ENCODE measurements at places on chromosomes 4 and X. TPM values are rescaled to one million over a fixed set of nuclear protein-coding genes. Genes with fewer than 3 reads are reported as not detected.

DUSP21 gene
- not detected for total RNA-seq

RBMXL3 gene
- not detected for total RNA-seq

CSN1S1 gene
- total RNA-seq = not detected

BGN gene
- not detected for total RNA-seq

FOXP3 gene
- 14.2 TPM for total RNA-seq

NXF2B gene
- total RNA-seq = not detected

FMR1NB gene
- not detected for total RNA-seq

FAM47E gene
- not detected for total RNA-seq

DDX53 gene
- total RNA-seq = not detected

DNA sequence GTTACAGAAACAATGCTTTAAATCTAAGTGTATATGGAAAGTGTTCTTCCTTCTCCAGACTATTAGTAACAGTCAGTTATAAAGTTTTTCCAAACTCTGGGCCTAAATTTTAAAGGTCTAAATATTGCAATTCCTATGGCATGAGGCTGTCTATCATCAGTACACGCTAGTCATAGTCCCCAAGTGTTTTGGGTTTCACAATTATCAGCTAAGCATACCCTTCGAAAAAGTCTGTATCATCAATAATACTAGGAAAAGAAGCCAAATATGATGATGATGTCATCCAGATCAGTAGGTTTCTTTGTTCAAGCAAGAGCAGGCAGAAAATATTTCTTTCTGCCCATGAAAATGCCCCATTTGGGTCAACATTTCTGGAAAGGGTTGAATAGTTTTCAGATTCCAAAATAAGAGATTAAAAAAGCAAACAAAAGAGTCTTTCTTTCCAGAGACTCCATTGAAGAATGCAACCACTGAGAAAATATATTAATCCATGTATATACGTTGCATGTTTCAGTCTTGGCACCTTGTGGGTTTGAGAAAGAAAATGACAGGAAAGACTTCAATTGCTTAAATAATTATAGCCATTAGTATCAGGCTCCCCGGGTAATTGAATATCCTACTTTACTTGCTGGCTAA lies 173.8 kb downstream of the CAMK2D start:
- no peak overlapping the region for H3K27ac ChIP-seq
- H3K36me3 ChIP-seq = peaks cover 30% of the 10 kb centered on the region
- H3K4me1 ChIP-seq = peaks cover 29% of the 10 kb centered on the region
- no peaks in the 10 kb centered on the region for H3K27me3 ChIP-seq
- DNase-seq = no peak
- H3K4me3 ChIP-seq = no peak overlapping the region

DNA sequence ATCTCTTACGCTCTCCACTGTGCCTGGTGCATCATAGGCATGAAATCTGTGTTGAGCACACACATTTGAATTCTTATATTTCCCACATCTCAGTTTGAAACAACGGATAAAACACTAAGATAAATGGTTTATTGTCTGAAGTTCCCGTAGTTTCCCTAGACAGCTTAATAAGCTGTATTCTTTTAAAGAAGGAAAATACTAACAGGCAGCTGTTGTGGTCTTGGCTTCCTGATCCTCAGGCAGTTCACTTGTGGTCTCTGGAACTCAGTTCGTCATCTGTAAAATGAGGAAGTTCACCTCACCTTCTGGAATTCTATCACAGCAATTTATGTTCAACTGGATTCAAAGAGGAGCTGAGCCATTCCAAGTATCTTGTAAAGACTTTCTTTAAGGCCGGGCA lies 1805.6 kb upstream of the TENM3 start:
- no peak overlapping the region for H3K27ac ChIP-seq
- no peaks in the 10 kb centered on the region for H3K27me3 ChIP-seq
- H3K4me3 ChIP-seq = no peak overlapping the region
- no peaks in the 10 kb centered on the region for H3K36me3 ChIP-seq
- H3K4me1 ChIP-seq = no peaks in the 10 kb centered on the region

GRCh38 chr4:140351093-140352075 lies 22.1 kb upstream of the SCOC start:
- DNase-seq = no peak
- no peak overlapping the region for H3K4me3 ChIP-seq
- H3K4me1 ChIP-seq = peaks cover 4% of the 10 kb centered on the region
- peaks cover 14% of the 10 kb centered on the region for H3K27me3 ChIP-seq

- H3K4me3 ChIP-seq = no peak overlapping the region
- H3K27ac ChIP-seq = no peak overlapping the region
- H3K4me1 ChIP-seq = no peaks in the 10 kb centered on the region
- H3K36me3 ChIP-seq = no peaks in the 10 kb centered on the region
- DNase-seq = no peak
Measured at GRCh38 chrX:23548164-23548563, 119.1 kb upstream of the PRDX4 start.

- no peak overlapping the region for H3K27ac ChIP-seq
- no peak overlapping the region for H3K4me3 ChIP-seq
- peaks cover 21% of the 10 kb centered on the region for H3K4me1 ChIP-seq
Measured at GRCh38 chr4:151035328-151035727, 20.2 kb upstream of the LRBA start.

DNA sequence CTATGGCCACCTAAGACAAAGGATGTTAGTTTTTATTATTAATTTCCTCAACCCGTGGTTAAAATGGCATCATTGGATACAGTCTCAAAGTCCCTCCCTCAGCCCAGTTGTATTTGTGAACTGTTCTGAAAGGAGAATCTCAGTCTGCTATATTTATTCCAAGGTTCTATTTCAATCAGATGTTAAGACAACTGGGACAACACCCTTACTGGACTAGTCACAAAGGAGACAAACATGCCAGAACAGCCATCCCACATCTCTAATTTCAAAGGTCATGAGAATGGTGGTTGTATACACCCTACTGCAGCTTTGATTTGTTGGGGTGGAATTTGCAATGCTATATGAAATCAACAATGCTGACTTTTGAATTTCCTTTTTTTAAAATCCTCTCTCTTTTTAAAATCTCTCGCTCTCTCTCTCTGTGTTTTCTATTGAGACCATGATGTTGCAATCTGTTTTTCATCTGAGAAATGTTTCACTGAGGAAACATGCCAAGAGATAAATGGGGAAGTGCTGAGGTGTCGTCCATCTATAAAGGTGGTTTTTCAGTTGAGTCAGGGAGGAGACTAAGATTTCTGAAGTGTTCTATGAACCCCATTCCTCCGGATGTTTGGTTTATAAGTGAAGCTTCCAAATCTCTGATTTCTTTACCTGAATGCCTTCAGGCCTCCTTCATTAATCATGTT lies 201.5 kb upstream of the GATB start:
- DNase-seq = no peak
- H3K4me1 ChIP-seq = no peaks in the 10 kb centered on the region
- peaks cover 14% of the 10 kb centered on the region for H3K27me3 ChIP-seq
- H3K36me3 ChIP-seq = no peaks in the 10 kb centered on the region

DNA sequence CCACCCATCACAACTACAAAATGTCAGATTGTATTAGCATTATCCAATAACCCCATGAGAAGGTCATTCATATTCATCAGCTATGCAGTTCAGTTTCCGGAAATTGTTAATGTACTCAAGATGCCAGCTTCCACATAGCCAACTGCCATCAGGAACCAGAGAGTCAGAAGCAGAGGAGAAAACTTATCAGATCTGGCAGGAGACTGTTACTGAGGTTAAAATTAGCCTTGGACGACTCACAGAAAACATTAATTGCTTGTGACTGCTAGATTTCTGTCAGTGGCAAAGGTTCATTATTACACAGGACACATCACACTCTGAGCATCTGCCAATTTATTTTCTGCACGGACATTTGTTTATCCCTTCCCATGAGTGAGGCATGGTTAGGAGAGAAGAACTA lies 352.8 kb downstream of the DHRSX start:
- no peaks in the 10 kb centered on the region for H3K36me3 ChIP-seq
- no peaks in the 10 kb centered on the region for H3K4me1 ChIP-seq
- no peaks in the 10 kb centered on the region for H3K27me3 ChIP-seq
- H3K27ac ChIP-seq = no peak overlapping the region
- DNase-seq = no peak
- no peak overlapping the region for H3K4me3 ChIP-seq

- no peaks in the 10 kb centered on the region for H3K4me1 ChIP-seq
- no peak for DNase-seq
- H3K27ac ChIP-seq = no peak overlapping the region
- H3K4me3 ChIP-seq = no peak overlapping the region
- no peaks in the 10 kb centered on the region for H3K27me3 ChIP-seq
- no peaks in the 10 kb centered on the region for H3K36me3 ChIP-seq
Measured at GRCh38 chr4:141680060-141680459, 43.7 kb downstream of the IL15 start.

- no peak for DNase-seq
- H3K27me3 ChIP-seq = no peaks in the 10 kb centered on the region
- no peaks in the 10 kb centered on the region for H3K4me1 ChIP-seq
Measured at GRCh38 chr4:1367230-1367935, 20.4 kb downstream of the UVSSA start.

DNA sequence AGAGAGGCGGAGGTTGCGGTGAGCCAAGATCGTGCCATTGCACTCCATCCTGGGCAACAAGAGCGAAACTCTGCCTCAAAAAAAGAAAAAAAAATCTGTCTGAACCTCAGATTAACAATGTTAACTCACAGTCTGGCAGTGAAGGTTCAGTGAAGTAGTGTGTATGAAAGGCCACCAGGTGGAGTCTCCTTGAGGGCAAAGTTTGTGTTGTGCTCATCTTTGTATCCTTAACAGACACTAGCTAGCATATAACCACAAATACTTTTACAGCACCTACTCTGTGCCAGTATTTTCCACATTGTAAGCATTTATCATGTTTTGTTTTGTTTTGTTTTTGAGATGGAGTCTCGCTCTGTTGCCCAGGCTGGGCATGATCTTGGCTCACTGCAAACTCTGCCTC lies 46.0 kb upstream of the MGST2 start:
- no peak overlapping the region for H3K4me3 ChIP-seq
- no peaks in the 10 kb centered on the region for H3K36me3 ChIP-seq
- H3K27me3 ChIP-seq = peaks cover 8% of the 10 kb centered on the region
- H3K27ac ChIP-seq = no peak overlapping the region
- H3K4me1 ChIP-seq = no peaks in the 10 kb centered on the region
- peak; percentile 71 for DNase-seq

DNA sequence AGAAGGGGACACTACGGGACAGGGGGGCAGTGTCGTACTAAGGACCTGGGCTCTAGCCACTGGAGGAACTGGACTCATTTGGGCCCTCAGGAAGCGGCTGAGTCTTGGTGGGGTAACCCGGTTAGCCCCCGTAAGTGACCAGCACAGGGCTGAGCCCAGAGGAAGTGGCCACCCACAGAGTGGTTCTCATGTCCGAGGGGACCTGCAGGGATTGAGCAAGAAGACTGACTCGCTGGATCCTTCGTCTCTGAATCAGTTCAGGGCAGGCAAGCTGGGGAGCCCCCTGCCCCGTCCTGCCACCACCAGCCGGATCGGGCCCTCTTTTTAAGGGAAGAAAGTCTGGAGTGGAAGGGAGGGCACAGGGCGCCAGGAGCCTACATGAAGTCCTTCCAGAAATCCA lies 719 bp upstream of the BGN start:
- H3K4me1 ChIP-seq = no peaks in the 10 kb centered on the region
- no peaks in the 10 kb centered on the region for H3K36me3 ChIP-seq
- peaks cover 3% of the 10 kb centered on the region for H3K27me3 ChIP-seq
- DNase-seq = no peak
- H3K4me3 ChIP-seq = no peak overlapping the region

GRCh38 chr4:118417325-118417724 lies 64.5 kb upstream of the PRSS12 start:
- no peak overlapping the region for H3K27ac ChIP-seq
- no peak for DNase-seq
- H3K4me3 ChIP-seq = no peak overlapping the region
- H3K36me3 ChIP-seq = no peaks in the 10 kb centered on the region
- no peaks in the 10 kb centered on the region for H3K4me1 ChIP-seq

DNA sequence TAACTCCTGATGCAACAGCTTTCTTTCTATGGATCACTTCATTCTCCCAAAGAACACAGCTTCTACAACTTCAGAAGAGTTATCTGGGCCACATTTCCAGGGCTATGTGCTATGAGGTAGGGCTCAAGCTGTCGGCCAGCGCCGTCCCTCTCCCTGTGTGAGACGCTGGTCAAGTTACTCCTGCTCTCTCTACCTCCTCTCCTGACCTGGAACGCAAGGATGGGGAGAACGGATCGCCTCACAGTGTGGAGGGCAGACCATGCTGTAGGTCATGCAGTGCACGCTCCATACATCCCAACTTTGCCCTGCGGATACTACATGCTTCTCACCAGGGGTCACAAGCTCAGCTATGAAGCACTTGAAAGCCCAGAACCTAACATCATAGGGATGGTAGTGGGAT lies 42.4 kb downstream of the JAKMIP1 start:
- no peak overlapping the region for H3K4me3 ChIP-seq
- DNase-seq = no peak
- H3K36me3 ChIP-seq = peaks cover 5% of the 10 kb centered on the region
- H3K27me3 ChIP-seq = no peaks in the 10 kb centered on the region
- no peak overlapping the region for H3K27ac ChIP-seq
- peaks cover 22% of the 10 kb centered on the region for H3K4me1 ChIP-seq

GRCh38 chrX:114710571-114710970 lies 126.7 kb downstream of the HTR2C start:
- no peaks in the 10 kb centered on the region for H3K36me3 ChIP-seq
- H3K27ac ChIP-seq = no peak overlapping the region
- no peak for DNase-seq
- H3K4me3 ChIP-seq = no peak overlapping the region

GRCh38 chrX:150879855-150880807 lies 18.3 kb downstream of the CD99L2 start:
- H3K4me1 ChIP-seq = peaks cover 18% of the 10 kb centered on the region
- no peak overlapping the region for H3K4me3 ChIP-seq
- peak overlapping the region; percentile 72 for H3K27ac ChIP-seq
- peaks cover 11% of the 10 kb centered on the region for H3K36me3 ChIP-seq
- no peak for DNase-seq
- no peaks in the 10 kb centered on the region for H3K27me3 ChIP-seq

GRCh38 chr4:18042754-18043153 lies 21.2 kb upstream of the LCORL start:
- no peaks in the 10 kb centered on the region for H3K4me1 ChIP-seq
- no peak overlapping the region for H3K27ac ChIP-seq
- no peak for DNase-seq
- no peak overlapping the region for H3K4me3 ChIP-seq
- H3K27me3 ChIP-seq = peaks cover 24% of the 10 kb centered on the region
- no peaks in the 10 kb centered on the region for H3K36me3 ChIP-seq

DNA sequence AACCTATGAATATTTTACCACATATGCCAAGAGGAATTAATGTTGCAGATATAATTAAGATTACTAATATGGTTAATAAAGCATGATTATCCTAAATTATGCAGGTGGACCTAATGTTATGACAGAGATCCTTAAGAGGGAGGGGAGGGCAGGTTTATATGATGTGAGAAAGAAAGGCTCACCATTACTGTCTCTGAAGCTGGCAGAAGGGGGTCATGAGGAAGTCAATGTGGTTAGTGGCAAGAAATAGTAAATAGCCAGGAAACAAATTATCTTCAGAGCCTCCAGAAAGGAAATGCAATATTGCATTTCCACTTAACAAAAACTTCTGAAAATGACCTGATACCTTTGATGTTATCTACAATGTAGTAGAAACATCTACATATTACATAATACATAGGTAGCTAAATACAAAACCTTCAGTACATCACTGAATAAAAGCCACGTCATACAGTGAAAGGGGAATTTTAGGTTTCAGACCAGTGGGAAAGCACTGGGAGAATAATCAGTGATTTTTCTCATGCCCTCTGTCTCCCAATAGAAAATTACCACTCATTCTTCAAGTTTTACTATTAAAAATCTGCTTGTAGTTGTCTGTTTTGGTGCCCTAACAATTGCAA lies 609.2 kb downstream of the SPOCK3 start:
- no peaks in the 10 kb centered on the region for H3K4me1 ChIP-seq
- H3K27ac ChIP-seq = no peak overlapping the region
- no peak overlapping the region for H3K4me3 ChIP-seq
- H3K36me3 ChIP-seq = no peaks in the 10 kb centered on the region
- no peaks in the 10 kb centered on the region for H3K27me3 ChIP-seq

Measured in activated CD4-positive, alpha-beta T cell treated with anti-CD3 and anti-CD28 coated beads, Interleukin-2, amount 10 ng/mL, durations not matched to agents 24 days and 14 days (primary cell).